Stimulated activated CD8-positive, alpha-beta memory T cell treated with anti-CD3 and anti-CD28 coated beads, Interleukin-2, amount 100 ng/mL, for 48 hours (primary cell): ENCODE measurements at places on chromosomes 11 and 22.

- DNase-seq, result no peak
Measured at GRCh38 chr22:49721211-49721763, 106.4 kb downstream of the BRD1 start.

DNA sequence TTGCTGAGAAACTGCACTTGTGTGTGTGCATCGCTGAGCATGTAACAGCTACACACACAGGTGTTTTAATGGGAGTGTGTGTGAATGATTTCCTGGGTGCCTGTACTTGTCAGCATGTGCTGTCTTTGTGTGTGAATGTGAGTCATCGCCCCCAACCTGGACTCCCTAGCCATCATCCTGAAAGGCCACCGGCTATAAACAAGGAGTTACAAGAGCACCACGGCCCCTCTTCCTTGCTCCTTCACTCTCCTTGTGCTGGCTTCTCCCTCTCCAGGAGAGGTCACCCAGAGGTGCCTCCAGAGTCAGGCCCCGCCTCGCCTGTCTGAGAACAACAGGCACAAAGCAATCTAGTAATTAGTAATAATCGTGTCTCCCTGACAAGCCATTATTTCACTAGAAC lies 419.2 kb downstream of the BUD13 start:
- no peak for DNase-seq

DNA sequence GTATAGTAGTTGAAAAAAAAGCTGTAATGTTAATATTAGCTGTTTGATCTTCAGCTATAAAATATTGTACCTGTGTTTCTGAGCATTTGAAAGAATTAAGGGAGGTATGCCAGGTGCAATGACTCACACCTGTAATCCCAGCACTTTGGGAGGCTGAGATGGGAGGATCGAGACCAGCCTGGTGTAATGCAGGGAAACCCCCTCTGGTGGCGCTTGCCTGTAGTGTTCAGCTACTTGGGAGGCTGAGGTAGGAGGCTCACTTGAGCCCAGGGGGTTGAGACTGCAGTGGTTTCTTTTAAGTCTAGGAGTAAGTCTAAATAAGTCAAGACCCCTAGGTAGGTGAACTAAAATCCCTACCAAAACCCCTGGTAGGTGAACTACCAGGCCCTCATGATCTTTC lies 37.1 kb downstream of the TAF1D start:
- no peak for DNase-seq

DNA sequence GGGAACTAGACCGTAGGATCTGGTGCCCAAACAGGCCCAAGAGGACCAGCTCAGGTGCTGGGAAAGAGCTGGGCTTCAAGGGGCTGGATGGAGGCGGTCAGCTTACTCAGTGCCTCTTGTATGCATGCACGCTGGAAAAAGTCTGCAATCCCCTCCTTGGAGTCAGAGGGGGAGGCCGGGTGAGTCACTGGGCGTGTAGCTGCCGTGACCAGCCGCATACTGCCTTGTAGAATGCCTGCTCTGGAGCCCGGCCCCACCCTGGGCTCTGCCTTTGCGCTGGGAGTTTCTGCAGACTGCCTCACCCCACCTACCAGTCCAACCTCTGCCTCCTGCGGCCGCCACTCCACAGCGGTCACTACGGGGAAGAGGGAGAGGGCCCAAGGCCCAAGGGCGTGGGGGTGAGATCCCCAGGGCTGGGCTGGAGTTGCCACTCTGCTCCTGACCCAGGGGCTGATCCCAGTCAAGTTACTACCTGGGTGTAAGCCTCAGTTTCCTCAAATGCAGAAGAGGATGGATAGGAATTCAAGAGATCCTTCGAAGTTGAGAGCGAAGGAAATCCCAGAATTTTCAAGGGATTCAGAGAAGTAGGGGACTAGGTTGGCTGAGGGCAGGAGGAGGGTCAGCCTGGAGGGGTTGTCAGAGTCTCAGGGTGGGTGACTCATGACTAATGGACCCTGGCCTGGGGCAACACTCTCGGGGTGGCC lies 4.2 kb downstream of the MRGPRF start:
- DNase-seq, result no peak

- DNase-seq, result no peak
Measured at GRCh38 chr22:17283423-17283822, 64.2 kb upstream of the ADA2 start.

- DNase-seq, result no peak
Measured at GRCh38 chr11:68867066-68867465, 25.4 kb upstream of the CPT1A start.

GRCh38 chr22:38455530-38456271 lies 702 bp upstream of the KCNJ4 start:
- no peak for DNase-seq

DNA sequence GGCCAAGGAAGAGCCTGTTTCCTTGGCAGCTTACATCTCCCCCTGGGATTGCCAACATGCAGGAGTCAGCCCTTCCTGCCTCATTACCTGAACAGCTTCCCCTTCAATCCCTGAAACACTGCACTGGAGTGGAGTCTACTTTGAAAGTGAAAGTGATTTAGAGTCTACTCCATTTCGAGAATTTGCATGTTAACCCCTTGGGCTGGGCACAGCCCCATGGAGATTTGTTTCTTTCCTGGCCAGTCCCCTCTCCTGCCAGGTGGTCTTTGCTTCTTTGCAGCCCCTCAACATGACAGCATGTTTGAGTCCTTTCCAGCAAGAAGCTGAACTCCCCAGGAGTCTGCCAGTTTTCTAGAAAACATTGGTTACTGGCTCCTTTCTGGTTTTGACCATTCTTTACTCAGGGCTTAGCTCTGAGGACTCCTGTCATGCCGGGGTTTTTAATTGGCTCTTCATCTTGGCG lies 59.9 kb downstream of the TRAF6 start:
- DNase-seq, result no peak

- DNase-seq, result no peak
Measured at GRCh38 chr11:118156531-118157185, 4.0 kb upstream of the SCN4B start.

DNA sequence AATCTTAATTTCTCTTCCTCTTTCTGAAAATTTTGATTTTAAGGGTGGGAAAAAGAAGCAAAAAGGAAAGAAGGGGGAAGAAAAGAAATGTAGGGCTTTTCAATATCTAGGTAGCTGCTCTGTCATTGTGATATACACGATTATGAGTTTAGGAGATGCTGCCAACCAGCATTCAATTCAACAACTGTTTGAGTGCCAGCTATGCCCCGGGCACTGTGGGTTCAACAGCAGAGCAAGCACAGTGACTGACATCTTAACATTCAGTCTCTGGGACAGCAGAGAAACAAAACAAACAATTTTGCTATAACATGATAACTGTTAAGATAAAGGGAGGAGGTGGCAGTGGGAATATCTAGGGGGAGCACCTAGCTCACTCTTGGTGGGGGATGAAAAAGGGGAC lies 91.6 kb downstream of the DBX1 start:
- DNase-seq, result no peak

DNA sequence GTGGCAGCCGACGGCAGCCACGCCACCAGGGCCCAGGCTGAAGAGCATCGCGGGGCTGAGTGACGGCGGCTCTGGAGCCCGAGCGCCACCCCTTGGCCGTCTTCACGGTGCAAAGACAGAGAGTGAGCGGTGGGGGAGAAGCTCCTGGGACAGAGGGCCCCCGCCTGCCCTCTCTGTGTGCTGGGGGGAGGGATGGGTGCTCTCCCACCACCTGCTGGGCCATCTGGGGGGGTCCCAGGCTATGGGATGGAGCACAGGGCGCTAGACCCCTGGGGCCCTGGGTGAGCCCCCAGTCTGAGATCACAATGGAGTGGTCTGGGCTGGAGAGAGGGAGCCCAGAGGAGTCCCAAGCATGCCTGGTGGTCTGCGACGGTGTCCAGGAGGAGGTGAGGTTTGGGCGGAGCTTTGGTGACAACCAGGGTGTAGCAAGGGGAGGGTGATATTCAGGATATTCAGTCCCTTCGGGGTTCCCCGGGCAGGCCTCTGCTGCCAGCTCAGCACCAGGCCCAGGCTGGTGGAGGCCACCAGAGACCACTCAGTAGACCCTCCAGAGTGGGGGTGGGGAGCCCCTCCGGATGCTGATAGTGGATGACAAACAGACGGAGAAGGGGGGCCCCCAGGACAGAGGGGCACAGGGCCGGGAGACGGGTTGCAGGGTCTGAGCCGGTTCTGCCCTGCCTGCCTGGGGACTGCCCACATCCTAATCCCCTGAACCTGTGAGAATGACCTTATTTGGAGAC lies 78.1 kb upstream of the PRR5 start:
- DNase-seq, result no peak

- no peak for DNase-seq
Measured at GRCh38 chr11:132913295-132913694, 619.0 kb downstream of the OPCML start.

- DNase-seq, result no peak
Measured at GRCh38 chr11:85941380-85941973, 86.3 kb downstream of the CCDC83 start.

- DNase-seq, result no peak
Measured at GRCh38 chr11:122319085-122319484, 203.1 kb upstream of the BLID start.

- no peak for DNase-seq
Measured at GRCh38 chr11:11021563-11021962, 163.7 kb upstream of the ZBED5 start.

- DNase-seq, result no peak
Measured at GRCh38 chr22:49087716-49088601, 739.7 kb downstream of the BRD1 start.
